Activated T-helper 1 cell treated with anti-CD3 and anti-CD28 coated beads, Interleukin-2, amount 50 U/mL, for 16 hours (primary cell): ENCODE measurements at places on chromosomes 5 and 9.

DNA sequence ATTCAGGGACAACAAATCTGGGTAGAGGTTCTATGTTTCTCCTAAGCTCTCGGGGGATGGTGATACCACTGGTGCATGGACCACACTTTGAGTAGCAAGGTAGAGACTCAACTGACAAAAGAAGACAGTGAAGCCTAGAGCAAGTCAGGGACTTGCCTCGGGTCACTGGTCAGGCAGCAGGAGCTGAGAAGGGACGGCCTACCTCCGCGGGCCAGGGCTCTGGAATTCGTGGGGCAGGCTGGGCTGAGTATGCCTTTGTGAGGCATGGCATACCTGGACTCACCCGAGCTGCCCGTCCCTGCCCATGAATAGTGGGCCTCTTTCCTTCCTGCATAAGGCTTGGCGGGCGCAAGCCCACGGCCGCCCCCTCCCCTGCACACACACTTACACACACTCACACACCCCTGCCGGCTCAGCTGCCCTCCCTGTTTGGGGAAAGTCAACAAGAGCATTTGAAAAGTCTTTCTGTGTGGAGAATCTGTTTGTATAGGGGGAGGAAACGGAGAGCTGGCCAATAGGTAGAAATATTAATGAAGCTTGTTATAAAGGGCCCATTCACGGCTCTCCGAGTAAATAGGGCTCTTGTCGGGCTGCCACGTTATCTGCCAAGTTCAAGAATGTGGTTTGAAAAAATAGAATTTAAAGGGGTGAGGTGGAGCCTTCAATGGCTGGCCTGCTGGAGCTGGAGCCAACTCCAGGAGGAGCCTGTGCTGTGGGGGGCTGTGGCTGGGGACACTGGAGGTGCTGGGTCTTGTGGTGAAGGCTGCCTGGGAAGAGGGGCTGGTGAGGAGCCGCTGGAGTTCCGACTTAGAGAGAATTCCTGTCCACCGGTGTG is 19.1 kb upstream of the KIF12 start:
- DNase-seq, result no peak

GRCh38 chr9:133375724-133376654 is at the start of the genes STKLD1 and SURF4:
Gene STKLD1, plus strand, starts transcription at chr9:133376366. Its CDS starts 108 bp downstream, at chr9:133376474.
Gene SURF4, minus strand, starts transcription at chr9:133376060. Its CDS starts 91 bp downstream, at chr9:133375969.
- DNase-seq, result peak; percentile 90

GRCh38 chr5:30871196-30871595 is 322.3 kb upstream of the CDH6 start:
- no peak for DNase-seq

DNA sequence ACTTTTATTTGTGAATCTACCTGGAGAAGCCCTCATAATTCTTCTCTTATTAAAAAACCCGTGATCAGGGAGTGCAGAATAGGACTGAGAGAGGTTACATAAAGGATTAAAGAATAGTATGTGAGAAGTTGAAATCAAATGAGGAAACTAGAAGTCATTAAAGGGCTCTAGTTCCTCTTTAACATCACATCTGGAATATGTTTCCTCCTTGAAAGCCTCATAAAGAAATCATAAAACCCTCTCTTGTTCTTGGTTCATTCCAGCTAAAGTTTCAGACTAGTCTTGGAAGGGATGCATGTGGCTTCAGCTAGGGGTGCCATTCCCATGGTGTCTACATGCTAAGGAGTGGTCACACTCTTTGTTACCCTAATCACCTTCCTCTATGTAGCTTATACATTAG is 5.7 kb upstream of the C5orf46 start:
- no peak for DNase-seq

DNA sequence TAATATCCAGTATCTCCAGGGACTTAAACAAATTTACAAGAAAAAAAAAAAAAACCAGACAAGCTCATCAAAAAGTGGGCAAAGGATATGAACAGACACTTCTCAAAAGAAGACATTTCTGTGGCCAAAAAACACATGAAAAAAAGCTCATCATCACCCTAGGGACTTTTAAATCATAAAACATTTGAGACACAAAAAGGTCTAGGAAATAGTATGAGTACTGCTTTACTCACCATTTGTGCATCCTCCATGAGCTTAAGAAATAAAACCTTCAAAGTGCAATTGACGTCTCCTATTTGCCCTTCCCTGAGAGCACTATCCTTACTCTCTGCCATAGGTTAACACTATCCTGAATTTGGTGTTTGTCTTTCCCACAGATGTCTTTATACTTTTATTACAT is 193.7 kb upstream of the NREP start:
- DNase-seq, result no peak

GRCh38 chr5:126971455-126972031 is 58.8 kb downstream of the MARCHF3 start:
- DNase-seq, result no peak

- DNase-seq, result no peak
These were observed 60.6 kb downstream of the FRMD3 start for GRCh38 chr9:83477571-83477970.

GRCh38 chr5:61030163-61030482 is 85.1 kb downstream of the NDUFAF2 start:
- no peak for DNase-seq

DNA sequence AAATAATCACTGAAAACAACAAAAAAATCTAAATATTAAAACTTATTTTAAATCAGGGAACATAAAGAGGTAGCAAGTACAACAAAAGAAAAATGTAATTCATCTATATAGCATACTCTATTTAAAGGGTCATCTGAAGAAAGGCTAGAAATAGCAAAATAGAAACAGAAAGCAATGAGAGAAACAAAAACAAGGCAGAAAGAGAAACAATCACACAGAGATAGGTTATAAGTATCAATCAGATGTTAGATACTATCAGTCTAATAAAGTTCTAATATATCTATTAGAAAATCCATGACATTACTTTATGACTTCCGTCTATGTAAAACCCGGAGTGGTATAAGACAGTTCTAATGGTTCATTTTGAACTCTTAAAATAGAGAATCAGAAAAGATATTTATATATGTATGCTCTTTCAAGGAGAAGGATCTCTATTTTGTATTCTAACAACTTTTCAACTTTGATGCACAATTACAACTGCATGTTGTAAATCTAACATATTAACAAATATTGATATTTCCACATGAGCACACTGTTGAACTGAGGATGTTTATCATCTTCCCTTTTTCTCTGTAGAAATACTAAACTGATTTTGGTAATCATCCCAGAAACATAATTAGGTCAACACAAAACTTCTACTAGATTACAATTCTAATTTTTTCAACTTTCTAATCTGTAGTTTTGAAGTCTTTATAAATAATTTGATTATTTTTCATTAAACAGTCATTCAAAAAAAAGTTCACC is 15.8 kb downstream of the RICTOR start:
- DNase-seq, result no peak

GRCh38 chr5:179120421-179120861 is 60.3 kb downstream of the ZNF354C start:
- DNase-seq, result no peak

DNA sequence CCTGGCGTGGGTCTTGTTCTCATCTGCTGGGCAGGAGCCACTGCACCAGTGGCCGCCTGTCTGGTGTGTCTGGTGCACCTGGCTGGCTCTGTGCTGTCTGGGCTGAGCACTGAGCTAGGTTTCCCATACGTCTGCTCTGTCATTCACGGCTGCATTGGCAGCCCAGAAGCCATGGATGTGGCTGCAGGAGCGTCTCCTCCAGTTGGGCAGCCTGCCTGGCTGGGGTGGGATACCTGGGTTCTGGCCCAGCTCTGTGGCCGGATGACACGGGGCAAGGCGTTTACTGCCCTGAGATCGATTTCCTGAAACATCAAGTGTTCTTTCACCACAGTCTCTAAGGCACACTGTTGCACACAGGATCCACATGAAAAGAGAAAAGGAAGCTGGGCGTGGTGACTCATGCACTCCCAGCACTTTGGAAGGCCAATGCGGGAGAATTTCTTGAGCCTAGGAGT is 25.5 kb upstream of the SLC25A51 start:
- no peak for DNase-seq

DNA sequence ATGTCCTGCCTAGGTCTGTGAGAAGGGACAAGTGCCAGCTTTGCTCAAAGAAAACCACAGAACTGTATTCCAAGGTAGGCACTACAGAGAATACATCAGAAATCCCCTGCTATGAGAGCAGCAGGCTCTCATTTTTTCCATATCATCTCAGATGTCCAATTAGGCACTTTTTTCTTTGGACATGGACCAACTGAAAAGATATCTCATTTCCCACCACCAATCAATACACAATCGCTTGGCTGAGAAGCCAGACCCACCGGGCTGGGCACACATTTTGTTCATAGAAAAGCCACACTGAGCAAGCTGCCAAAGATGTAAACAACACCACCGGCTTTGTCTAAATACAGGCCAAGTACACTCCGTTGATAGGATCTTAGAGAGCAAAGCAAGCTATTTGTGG is 25.9 kb downstream of the STOM start:
- DNase-seq, result no peak

DNA sequence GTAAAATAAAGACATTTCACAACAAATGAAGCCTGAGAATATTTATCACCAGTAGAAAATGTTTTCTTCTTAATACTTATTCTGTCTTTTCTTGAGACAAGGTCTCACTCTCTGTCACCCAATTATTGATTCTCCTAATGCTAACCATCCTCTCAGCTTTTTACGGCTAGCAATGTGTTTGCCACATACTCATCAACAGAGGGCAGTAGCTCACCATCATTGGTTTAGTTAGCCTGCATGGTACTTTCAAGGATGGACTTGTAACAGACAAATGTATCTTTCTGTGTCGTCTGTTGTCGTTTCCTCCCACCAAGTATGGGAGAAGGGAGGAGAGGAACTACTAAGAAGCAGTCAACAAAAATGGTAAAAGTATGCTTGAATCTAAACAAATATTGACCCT is 5.9 kb upstream of the ACO1 start:
- no peak for DNase-seq

DNA sequence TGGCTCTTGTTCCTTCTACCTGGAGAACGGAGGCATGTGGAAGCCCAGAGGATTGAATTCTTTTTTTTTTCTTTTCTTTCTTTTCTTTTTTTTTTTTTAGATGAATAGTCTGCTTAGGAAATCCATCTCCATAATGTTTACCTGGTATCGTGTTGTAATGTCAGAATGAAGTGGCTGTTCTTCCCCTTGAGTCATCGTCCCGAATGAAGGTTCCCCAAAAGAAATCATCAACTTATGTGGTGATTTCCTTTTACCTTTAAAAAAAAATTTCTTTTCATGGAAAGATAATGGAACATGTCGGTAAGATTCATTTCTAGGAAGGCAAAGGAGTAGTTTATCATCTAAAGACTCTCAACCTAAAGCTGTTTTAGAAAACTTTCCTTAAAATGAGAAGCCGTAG is 59.7 kb downstream of the DOCK8 start:
- no peak for DNase-seq

DNA sequence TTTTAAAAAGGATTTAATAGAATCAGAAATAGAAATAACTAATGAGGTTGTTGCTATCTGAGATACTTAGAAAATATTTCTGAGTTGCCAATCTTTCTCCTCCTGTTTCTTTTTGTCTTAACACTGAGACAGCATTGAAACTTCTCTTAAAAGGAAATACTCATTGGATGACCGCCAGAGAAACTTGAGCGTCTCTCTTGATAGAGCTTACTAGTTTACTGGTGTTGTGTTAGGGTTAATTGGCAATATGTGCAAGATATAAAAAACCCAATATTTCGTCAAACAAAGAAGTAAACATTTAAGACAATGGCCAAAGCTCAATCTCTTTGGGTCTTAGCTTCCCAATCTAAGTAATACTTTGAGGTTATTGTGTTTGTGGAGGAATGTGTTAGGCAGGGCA is 176.4 kb upstream of the CHD1 start:
- DNase-seq, result no peak

GRCh38 chr5:65199993-65200675 is 281.6 kb downstream of the ADAMTS6 start:
- no peak for DNase-seq

GRCh38 chr5:149348518-149348917 is 3.2 kb downstream of the GRPEL2 start:
- no peak for DNase-seq

DNA sequence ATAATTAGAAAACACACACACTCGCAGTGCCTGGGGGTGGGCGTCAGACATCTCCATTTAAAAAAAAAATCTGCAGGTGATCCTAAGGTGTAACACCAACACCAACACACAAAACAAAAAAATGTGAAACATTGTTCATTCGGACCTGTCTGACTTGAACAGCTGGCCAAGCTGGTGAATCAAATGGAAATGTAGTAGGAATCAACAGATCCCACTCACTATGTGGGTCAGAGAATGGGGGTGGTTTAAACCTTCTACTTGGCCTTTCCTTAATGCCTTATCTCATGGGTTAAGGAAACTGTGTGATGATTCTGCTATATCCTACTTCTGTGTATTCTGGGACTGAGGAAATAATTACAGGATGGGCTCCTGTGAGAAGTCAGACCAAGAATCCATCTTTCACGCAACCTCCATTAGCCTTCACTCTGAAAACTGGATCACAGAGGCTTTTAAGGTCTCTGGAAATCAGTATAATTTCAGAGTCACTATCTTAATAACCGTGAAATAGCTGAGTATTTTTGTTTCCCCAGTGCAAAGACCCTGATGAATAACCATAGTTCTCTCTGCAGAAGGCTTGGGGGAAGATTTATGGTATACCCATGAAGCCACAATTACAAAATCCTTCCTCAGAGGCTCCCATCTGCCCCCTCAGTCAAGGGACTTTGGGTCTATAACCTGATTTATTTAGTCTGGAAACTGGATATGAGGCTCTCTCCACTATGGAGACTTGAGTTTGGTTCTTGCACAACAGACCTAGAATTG is 17.2 kb upstream of the MCCC2 start:
- no peak for DNase-seq

DNA sequence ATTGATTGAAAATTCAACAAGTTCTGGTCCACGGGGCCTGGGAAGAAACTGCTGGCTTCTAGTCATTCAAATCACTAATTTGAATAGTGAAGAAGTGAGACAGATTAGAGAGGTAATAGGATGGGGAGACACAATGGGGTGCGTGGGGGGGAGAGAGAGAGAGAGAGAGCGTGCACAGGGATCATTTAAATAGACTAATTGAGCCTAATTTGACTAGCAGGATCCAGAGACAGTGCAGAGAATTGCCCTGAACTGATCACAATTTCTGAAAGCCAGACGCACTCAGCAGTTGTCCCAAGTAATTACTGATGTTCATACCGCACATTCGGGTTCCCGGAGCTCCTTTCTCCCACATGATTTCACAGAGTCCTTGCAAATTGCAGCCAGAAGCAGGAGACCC is 50.3 kb upstream of the C5orf58 start:
- no peak for DNase-seq

DNA sequence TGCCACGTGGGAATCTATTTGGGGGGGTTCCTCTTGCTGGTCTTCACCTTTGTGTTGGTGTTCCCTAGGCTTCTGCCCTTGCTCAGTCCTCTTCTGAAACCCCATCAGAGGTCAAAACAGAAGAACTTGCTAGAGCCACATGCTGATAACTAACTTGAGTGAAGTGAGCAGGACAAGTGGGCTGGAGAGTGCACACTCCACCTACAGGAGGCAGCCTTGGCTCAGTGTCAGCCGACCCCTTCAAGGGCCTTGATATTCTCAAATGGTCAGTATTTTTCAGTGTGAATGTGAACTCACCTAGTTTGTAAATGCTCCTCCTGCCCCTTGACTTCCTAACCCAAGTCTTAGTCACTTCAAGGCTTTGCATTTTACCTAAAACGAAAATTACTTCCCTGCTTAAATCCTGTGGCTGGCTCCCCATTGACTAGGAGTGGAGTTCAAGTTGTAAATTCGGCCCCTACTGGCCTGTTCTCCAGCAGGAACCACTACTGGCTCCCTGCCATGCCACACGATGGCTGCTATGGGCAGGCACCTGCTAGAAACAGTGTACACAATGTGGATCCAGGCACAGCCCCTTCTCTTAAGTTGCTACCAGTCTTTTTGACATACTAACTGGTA is 3.6 kb upstream of the SLC1A3 start:
- no peak for DNase-seq
